ENCODE measurements at places on chromosomes 5 and 9.

DNA sequence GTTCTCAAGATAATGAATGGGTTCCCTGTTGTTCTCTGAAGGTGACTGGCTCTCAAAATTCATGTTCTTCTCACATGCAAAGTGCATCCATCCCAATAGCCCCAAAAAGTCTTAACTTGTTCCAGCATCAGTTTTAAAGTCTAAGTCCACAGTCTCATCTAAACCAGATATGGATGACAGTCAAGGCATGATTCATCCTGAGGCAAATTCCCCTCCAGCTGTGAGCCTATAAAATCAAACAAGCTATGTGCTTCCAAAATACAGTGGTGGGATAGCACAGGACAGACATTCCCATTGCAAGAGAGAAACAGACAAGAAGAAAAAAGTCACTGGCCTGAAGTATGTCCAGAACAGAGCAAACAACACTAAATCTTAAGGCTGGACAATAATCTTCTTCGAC lies 25.4 kb downstream of the FBXO10 start:
- peak; percentile 57 for DNase-seq

DNA sequence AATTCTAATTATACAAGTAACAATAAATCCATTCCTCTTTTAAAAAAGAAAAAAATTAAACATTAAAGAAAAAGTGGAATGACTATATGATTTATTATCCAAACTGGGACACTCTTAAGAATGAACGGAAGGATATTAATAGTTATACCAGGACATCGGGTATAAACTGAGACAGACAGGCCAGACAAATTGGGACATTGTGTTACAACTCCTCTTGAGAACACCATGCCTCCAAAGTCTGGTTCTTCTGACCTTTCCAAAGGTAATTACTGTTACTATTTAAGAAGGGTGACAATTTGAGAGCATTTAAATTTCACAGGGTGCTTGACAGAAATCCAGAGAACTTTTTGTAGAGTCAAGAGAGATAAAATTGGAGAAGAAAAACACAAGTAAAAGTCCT lies 132.1 kb upstream of the MARCHF11 start:
- no peak for DNase-seq

DNA sequence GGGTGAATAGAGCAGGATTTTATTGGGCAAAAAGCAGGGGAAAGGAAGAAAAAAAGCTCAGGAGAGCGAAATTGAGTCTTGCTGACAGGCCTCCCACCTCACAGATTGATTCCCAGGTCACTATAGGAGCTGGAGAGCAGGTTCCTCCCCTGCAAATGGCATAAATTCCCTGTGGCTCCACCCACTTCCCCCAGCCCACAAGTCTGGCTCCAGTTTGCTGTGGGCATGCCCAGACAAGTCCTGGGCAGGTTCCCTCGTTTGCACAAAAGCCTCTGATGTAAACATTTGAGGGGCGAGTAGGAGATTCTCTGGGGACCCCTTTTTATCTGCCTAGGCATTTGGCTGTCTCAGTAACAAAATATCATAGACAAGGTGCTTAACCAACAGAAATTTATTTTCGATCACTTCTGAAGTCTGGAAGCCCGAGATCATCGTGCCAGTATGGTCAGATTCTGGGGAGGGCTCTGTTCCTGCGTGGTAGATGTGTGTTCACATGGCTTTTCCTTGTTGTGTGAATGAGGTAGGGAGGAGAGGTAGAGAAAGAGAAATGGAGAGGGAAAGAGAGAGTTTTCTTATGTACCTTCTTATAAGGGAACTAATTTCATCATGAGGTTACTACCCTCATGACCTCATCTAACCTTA lies 614.5 kb downstream of the MAT2B start:
- peak; percentile 28 for DNase-seq

GRCh38 chr5:155466851-155467250 lies 453.3 kb downstream of the KIF4B start:
- no peak for DNase-seq

GRCh38 chr5:142725231-142726187 lies 39.6 kb upstream of the FGF1 start:
- peak; percentile 35 for DNase-seq

DNA sequence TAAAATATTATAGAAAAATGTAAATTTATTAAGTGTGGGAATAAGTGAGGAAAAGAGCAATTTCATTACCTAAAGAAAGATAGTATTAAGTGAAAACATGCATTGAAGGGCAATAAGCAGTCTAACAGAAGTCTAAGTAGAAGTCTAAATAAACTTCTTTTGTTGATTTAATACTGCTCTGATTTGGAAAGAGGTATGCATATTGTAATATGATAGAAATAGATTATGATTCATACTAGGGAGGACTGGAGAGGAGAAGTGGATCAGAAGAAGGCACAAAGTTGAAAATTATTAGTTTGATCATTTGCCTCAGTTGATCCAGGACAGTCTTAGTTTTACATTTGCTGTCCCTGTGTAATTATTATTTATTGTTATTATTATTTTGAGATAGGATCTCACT lies 6.6 kb upstream of the ERBIN start:
- DNase-seq: peak; percentile 70

Data from fibroblast of skin of back (primary cell).